Activated T-helper 17 cell treated with anti-CD3 and anti-CD28 coated beads, Interleukin-2, amount 50 U/mL, for 72 hours (primary cell): ENCODE measurements at places on chromosomes 6 and 20. TPM values are rescaled to one million over a fixed set of nuclear protein-coding genes. Genes with fewer than 3 reads are reported as not detected.

GRCh38 chr6:22026164-22026678 lies 270.6 kb downstream of the PRL start:
- no peak for ATAC-seq

- ATAC-seq, result no peak
These were observed 71.3 kb downstream of the AKAP12 start for GRCh38 chr6:151310852-151311767.

- ATAC-seq, result no peak
These were observed 48.2 kb downstream of the SIRPA start for GRCh38 chr20:1943275-1944002.

DNA sequence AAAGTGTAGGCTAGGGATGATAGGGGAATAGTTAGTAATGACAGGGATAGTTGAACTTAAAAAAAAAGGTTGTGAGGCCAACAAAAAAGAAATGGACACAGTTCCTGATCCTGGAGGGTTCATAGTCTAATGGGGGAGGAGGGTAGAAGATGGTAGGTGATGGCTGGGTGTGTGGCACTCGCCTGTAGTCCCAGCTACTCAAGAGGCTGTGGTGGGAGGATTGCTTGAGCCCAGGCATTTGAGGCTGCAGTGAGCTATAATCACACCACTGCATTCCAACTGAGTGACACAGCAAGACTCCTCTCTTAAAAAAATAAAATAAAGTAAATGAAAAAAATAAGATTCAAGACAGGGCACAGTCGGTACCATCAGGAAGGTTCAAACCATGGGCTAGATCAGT lies 2.4 kb upstream of the MICB start:
- ATAC-seq, result no peak

DNA sequence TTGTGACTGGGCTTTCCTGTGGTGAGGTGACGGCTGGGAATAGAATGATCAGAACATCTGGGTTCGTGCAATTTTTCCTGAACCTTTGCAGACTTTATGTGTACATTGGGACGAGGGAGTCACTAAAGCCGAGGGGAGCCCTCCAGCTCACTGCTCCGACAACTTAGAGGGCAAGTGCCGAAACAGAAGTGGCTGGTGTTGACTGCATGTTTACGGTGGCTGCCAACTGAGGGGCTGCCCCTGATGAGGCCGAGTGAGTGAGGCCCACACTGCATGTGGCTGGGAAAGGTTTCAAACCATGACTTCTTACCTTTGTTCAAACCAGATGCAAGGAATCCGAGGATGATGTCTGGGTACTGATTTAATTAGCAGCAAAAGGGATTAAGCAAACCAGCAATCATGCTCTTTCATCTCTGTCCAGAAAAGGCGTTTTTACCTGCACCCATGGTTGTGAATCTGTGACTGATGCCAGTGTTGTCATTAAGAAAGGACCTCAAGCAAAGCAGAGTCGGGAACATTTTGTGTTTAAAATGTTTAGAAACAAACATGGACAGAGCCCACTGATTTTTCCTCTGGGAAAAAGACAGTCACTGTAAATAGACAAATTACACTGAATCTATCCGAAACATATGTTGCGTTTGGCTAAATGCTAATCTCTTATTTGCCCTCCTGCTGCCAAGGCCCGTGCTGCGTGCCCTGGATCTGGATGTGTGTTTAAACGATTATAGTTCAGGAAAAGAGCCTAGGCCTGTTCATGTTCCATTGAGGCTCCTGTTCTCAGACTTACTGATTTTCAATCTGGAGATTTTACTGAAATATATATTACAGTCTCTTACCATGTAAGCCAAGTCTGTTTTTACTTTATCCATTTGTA lies 105.1 kb downstream of the UST start:
- no peak for ATAC-seq

DNA sequence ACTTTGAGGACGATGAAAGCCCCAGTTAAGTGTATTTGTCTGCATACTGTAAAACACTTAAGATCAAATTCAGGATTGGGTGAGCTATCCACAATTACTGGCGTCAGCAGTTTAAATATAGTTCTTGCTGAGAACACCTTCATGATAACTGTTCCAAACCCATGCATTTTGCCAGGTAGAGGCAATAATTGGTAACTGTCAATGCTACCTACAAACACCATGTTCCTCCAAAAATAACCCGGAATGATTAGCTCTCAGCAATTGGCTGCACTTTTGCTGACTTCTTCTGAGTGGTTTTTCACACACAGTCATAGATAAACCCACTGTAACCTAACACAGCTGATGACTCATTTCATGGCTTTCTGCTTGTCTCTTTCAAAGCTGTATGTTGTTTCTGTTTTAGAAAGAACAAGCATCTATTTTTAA lies 1358.6 kb upstream of the GJE1 start:
- ATAC-seq, result peak; percentile 99

DNA sequence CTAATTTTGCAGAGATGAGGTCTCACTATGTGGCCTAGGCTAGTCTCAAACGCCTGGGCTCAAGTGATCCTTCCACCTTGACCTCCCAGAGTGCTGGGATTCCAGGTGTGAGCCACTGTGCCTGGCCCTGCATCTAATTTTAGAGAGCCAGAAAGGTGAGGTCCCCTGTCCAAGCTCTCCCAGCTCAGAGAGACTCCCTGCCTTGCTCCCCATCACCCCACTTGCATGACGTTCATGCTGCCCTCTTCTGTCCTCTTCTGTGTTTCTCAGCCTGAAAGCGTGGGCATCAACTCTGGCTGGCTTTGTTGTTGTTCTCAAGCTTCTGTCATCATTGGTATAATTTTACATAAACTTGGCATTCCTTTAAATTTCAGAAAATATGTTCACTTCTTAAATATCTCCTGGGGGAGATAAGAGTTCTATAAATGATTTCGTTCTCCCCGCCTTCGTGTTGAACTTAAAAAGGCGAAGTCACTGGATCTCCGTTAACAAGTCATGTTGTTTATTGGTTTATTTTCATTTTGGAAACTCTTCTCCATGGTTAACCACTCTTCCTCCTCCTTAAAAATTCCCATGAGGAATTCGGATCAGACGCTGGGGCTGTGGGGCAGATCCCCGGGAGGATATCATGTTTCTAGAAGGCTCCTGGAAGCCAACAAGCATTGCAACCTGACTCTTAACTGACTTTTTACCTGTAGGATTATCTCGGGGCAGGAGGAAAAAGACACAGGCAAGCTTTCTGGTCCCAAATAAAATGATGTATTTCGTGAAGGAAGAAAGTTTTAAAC lies 13.2 kb upstream of the PARD6B start:
- no peak for ATAC-seq

- ATAC-seq, result no peak
These were observed 53.0 kb upstream of the MLIP start for GRCh38 chr6:54058236-54058635.

DNA sequence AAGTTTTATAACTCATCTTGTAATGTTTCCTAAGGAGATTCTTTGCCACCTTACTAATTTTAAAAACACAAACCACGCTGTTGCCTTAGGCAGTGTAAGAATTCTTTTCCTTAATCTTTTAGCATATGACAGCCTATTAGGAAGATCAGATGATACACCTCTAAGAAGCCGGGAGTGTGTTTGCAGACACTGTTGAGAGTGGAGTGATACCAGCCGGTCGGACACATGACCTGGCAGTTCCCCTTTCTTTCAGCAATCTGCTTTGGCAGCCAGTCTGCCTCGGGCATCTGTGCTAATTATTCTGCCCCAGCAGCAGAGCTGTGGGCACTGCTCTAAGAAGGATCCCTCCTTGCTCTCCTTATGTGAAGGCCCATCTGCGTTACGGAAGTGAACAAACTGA lies 50.9 kb downstream of the PLCB4 start:
- no peak for ATAC-seq

- no peak for ATAC-seq
These were observed 44.2 kb upstream of the ARFGEF2 start for GRCh38 chr20:48877304-48877703.

DNA sequence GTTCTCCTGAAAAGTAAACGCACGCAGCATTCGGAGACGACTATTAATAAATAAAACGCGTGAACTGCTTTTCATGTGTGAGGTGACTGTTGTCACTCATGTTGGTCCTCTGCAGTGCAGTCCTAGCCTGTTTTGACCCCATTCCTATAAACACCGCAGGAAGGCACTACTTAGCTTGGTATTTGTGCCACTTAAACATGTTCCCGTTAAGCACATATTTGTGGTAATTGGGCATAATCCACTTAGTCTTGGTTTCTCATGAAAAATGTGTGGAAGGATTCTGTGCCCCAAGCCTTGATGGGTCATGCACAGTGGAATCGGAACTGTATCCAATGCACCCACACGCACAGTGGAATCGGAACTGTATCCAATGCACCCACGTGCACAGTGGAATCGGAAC lies 313.9 kb downstream of the THBS2 start:
- ATAC-seq, result no peak

Gene DDO
- not detected for total RNA-seq

Gene GPX5
- not detected for total RNA-seq

Gene CST4
- total RNA-seq, result not detected

Gene ISM1
- total RNA-seq, result 0.09 TPM

Gene CRISP2
- not detected for total RNA-seq

Gene PRRT1
- total RNA-seq, result 0.29 TPM

Gene PRPH2
- not detected for total RNA-seq

Gene SAMD10
- total RNA-seq, result 21.4 TPM

Gene LY6G6F
- total RNA-seq, result not detected

Gene ITPA
- total RNA-seq, result 85.6 TPM
